Stimulated activated CD4-positive, alpha-beta T cell treated with anti-CD3 and anti-CD28 coated beads, Interleukin-1b, Interleukin-23, amount 100 ng/mL, for 48 hours (primary cell): ENCODE measurements at places on chromosomes 12 and 14.

DNA sequence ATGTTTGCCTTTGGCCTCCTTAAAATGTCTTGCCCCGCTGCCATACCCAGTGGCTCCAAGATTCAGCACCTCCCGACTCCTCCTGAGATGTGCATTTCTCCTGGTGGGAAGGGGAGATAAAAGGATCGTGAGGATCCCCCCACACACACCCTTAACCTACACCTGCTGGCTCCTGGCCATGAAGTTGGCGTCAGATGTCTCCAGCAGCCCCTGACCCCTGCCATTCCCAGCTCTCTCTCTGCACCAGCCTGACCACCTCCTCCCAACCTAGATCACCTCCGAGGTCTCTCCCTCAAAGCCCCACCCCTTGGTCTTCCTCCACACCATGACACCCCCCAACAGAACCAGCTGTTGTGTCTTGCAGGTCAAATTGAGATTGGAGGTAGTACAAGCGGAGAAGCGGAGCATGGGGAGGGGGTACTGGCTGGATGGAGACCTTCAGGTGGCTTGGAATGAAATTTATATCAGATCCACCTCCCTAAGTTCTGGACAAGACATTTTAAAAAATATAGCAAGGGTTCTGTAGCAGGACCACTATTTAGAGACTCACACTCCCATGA lies 151.1 kb upstream of the FKBP4 start:
- no peak for DNase-seq

GRCh38 chr12:61188801-61189595 lies 1071.2 kb upstream of the USP15 start:
- no peak for DNase-seq

DNA sequence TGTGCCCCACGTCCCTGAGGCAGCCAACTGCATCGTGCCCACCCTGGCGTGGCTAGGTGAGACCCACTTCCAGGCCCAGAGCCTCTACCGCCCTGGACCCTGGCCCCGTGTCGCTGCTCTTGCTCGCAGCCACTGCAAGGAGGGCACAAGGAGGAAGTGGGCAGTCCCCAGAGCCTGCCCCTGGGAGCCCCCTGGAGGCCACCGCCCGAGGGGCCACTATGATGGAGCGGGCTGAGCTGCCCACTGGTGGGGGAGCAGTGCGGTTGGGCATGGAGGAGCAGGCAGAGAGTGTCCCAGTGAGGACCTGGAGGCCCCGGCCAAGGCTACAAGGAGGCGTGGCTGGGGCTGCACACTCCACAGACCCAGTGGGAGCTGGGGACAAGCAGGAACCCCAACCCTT lies 323.6 kb downstream of the PCNX1 start:
- no peak for DNase-seq

DNA sequence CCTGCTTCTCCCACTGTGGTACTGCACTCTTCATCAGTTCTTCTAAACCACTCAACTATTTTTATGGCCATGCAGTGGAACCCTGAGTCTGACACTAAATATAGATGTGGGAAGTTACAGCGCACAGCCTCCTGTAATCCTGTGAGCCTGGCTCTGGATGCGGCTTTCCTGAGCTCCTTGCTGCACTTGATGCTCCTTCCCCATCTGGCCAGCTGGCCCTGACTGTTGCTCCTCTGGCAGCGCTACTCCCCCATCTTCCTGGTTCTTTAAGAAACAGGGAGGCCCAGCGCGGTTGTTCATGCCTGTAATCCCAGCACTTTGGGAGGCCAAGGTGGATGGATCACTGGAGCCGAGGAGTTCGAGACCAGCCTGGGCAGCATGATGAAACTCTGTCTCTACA lies 24.6 kb downstream of the IQSEC3 start:
- DNase-seq = no peak

DNA sequence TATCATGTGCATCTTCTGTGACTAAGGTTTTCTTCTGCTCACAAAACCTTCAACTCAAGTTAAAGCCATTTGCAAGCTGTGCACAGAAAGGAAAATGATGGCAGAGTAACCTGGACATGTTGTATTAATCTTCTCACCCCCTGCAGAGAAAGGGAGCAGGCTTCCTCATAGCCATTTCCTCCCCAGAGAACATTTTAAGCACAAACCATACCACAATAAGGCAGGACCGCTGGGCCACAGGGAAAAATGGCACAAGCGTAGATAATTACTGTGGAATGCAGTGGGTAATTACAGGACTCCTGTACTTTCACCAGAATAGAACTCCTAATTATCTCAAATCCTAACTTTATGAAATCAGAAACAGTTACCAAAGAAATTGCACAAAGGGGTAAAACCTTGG lies 215.7 kb downstream of the KIF21A start:
- no peak for DNase-seq

DNA sequence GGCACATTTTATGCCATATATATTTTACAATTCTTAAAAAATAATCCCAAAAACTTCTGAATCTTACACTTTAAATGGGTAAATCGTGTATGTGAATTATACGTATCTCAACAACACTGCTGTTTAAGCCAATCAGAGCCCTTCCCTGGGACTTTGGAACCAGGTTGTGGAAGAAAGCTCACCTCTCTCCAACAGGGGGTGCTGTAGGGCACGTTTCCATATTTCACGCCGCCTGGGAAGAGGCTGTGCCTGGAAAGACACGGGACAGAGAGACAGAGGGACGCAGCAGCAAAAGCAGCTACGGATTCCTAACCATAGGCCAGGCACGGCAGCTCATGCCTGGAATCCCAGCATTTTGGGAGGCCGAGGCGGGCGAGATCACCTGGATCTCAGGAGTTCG lies 29.4 kb upstream of the FBRSL1 start:
- DNase-seq = no peak

GRCh38 chr14:78986989-78987388 lies 816.8 kb downstream of the NRXN3 start:
- DNase-seq = no peak

GRCh38 chr12:57944313-57945023 lies 3.1 kb downstream of the ATP23 start:
- no peak for DNase-seq

GRCh38 chr12:89706986-89707702 lies 1.5 kb downstream of the ATP2B1 start:
- no peak for DNase-seq

GRCh38 chr14:32761381-32761968 lies 177.2 kb upstream of the NPAS3 start:
- DNase-seq = no peak

DNA sequence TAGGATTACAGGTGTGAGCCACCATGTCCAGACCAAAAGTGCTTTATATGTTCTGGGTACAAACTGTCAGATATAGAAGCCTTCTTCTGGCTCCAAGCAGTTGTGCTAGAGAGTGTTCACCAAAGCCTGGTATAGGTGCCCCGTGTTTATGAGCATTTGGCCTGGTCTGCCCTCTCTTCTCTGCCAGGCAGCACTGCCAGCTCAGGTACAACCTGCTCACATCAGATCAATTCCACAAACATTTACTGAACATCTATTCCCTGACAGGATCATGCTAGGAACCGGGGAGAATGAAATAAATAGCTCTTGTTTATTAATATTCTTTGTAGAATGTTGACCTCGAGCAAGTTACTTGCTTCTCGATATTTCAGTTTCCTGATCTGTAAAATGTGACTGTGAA lies 20.0 kb upstream of the SOCS2 start:
- DNase-seq = no peak

GRCh38 chr12:108666401-108666881 lies 32.7 kb upstream of the SELPLG start:
- no peak for DNase-seq

- DNase-seq = no peak
Measured at GRCh38 chr14:103031956-103032355, 25.4 kb downstream of the CDC42BPB start.

DNA sequence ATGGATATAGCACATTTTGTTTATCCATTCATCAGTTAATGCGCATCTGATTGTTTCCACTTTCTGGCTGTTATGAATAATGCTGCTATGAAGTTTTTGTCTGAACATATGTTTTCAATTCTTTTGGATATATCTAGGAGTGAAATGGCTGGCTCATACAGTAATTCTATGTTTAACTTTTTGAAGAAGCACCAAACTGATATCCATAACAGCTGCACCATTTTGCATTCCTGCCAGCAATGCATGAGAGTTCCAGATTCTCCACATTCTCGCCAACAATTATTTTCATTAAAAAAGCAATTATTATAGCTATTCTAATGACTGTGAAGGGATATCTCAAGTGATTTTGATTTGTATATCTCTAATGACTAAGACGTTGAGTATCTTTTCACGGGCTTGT lies 89.9 kb upstream of the PPP4R3A start:
- no peak for DNase-seq

GRCh38 chr14:45181806-45182205 lies 46.1 kb downstream of the FANCM start:
- DNase-seq = no peak

- no peak for DNase-seq
Measured at GRCh38 chr12:85006206-85006605, 29.9 kb downstream of the TSPAN19 start.

GRCh38 chr12:497501-498160 lies 37.9 kb downstream of the B4GALNT3 start:
- DNase-seq = no peak

GRCh38 chr14:86491743-86492142 lies 961.8 kb downstream of the FLRT2 start:
- DNase-seq = no peak

- no peak for DNase-seq
Measured at GRCh38 chr12:121927813-121928212, 9.4 kb downstream of the CFAP251 start.

- DNase-seq = no peak
Measured at GRCh38 chr14:96037891-96038557, 1.1 kb upstream of the C14orf132 start.

GRCh38 chr14:20757965-20758364 lies 10.2 kb upstream of the EDDM3B start:
- peak; percentile 11 for DNase-seq

- DNase-seq = no peak
Measured at GRCh38 chr14:73457041-73457923, 1.1 kb downstream of the NUMB start.

DNA sequence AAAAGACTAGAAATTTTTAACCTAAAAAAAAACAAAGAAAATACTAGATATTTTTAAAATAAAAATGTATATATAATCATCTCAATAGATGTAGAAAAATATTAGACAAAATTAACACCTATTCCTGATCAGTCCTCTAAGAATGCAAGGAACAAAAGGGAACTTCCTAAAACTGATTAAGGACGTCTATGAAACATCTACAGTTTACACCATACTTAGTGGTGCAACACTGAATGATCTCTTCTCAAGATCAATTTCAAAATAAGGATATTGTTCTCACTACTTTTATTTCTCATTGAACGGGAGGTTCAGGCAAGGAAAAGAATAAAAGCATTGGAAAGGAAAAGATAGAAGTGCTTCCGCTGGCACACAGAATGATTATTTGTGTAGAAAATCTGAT lies 16.0 kb downstream of the OLR1 start:
- DNase-seq = no peak

- DNase-seq = no peak
Measured at GRCh38 chr12:63152321-63152700, 1.3 kb upstream of the AVPR1A start.

DNA sequence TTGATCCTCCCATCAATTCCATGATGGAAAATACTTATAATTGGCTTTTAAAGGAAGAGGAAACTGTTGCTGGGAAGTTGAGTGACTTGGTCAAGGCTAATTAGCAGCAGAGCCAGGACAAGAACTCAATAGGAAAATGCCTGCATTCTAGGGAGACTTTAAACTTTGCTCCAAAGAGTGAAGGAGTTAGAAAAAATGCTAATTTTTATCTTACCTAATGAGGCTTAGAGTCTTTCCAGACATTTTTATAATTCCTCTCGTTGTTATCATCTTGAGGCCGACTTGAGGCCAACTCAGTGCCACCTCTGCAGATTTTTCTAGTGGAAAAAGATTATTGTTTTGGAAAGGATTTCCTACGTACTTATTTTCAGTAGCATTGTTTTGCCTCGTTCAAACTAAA lies 344.6 kb downstream of the ETNK1 start:
- no peak for DNase-seq

- DNase-seq = no peak
Measured at GRCh38 chr12:90984114-90984513, 20.7 kb downstream of the EPYC start.

DNA sequence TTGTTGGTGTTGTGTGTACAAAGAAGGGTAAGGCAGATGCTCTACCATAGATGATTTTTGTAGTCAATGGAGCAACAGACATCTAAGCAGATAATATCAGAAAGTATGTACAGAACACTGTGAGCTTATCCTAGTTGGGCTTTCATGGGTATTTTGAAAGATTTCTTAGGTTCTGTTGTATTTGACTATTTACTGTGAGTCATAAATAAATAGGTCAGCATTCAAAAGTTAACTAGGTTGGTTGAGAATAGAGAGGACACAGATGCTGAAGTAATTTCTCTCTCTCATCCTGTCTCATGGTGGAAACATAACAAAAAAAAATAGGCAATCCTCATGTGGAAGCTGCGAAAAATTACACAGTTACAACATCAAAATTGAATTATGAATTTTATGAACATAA lies 413.5 kb downstream of the CCDC91 start:
- no peak for DNase-seq

DNA sequence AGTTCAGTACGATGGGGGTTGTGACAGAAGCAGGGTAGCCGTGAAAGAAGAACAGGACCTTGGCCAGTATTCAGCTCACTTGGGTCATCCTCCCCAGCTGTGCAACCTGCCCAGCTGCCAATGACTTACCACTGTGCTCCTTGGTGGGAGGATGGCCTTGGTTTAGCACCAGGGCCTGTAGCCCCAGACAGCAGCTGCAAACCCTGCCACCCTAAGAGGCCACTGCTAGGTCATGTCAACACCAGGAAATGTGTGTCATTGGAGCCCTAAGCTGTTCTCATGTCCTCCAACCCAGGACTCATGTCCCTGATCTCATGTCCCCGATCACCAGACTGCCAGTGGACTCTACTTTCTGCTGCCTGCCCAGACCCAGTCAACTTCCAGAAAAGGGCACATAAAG lies 3.0 kb upstream of the CRACR2A start:
- no peak for DNase-seq

DNA sequence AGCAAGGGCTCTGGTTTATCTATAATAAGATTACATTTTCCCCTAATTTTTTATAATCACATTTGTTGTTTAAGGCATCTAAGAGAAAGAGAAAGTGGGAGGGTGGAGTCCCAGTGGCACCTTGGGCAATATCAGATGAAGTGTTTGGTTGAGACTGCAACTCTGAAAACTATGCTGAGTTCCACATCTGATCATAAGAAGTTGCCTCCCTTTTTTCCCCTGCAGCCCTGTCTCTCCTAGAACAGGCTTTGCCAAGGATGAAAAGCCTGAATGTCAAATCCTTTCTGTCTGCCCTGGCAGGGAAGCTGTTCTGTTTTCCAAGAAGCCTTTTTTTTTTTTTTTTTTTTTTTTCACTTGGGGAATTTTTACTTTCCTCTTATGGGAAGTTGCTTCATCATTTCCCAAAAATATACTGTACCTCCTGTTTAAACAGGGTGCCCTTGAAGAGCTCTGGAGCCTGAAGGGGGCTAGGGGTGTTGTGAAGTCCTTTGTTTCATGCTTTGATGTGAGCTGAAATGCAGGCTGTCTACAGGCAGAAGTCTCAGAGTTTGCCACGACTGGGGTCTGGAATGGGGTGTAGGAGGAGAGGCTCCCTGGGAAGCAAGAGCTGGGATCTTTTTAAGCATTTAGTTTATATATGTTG lies 71.3 kb downstream of the SUSD6 start:
- DNase-seq = no peak

GRCh38 chr12:52006726-52007157 lies at the start of gene TAMALIN:
TAMALIN (plus strand) TSS chr12:52006946; CDS start chr12:52007020, 74 bp downstream.
- DNase-seq = peak; percentile 75
